ENCODE measurements at places on chromosomes 7 and 10. TPM values are rescaled to one million over a fixed set of nuclear protein-coding genes. Genes with fewer than 3 reads are reported as not detected.

The TUBAL3 gene
- total RNA-seq: 0.25 TPM

The EBF3 gene
- 9.5 TPM for total RNA-seq

The ACTR3C gene
- 5.4 TPM for total RNA-seq

The PNLIPRP3 gene
- not detected for total RNA-seq

The NPC1L1 gene
- total RNA-seq: not detected
